ENCODE measurements at places on chromosomes 6 and 20.

DNA sequence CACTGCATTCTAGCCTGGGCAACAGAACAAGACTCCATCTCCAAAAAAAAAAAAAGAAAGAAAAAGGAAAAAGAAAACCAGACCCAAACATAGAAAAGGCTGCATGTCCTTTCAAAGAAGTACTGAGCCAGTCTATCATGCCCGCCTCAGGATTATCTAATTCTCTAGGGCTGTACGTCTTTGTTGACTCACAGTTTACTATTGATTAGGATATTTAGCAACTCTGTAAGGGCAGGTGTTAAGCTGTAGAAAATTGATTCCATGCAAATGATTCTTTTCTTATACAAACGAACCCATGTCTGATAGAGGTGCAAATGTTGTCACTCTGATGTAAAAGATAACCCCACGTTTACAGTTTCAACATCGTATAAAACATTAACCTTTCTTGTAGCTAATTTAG, 209.0 kb downstream of the TTLL2 start:
- DNase-seq: no peak

GRCh38 chr6:111105578-111105977, 18.3 kb downstream of the SLC16A10 start:
- peak; percentile 8 for DNase-seq

DNA sequence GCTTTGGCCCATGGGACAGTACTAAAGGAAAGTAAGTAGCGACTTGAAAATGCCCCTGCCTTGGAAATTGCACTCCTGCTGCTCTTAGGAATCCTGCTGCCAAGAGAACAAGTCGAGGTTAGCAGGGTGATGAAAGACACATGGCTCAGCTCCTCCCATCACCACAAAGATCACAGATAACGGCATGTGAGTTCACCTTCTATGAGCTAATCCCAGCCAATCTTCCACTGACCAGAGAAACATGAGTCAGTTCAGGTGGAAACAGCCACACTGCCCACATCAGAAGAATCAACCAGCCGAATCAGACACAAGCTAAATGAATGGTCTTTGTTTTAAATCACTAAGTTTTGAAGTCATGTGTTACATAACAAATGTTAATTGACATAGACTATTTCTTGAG, 106.3 kb downstream of the PRKN start:
- no peak for DNase-seq

DNA sequence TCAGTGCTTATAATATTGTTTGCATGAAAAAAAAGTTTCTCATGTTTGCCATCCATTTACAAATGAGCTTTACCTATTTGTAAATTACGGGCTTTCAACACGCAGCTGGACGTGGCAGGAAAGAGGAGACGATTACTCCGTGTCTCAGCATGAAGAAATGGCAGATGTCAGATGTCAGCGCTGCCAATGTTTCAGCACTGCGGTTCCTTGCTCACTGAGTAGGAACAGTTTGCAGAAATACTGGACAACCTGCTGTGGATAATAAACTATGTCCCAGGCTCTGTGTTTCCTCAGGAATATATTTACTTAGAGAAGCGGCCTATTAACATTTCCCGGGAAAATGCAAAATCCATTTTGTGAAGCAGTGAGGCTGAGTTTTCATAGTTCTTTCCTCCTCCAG, 22.7 kb downstream of the RAMACL start:
- no peak for DNase-seq

Measured in stimulated activated CD4-positive, alpha-beta T cell treated with anti-CD3 and anti-CD28 coated beads, Interleukin-12 subunit alpha, Interleukin-12 subunit beta, amount 100 ng/mL, for 24 hours (primary cell).